Hypothalamus (tissue), 51 donors: ENCODE measurements at places on chromosomes 7 and 10.

GRCh38 chr7:67875558-67875957 is 878.9 kb downstream of the TYW1 start:
- DNase-seq, result no peak

GRCh38 chr7:36686499-36686898 is 37.8 kb downstream of the AOAH start:
- no peak for DNase-seq

DNA sequence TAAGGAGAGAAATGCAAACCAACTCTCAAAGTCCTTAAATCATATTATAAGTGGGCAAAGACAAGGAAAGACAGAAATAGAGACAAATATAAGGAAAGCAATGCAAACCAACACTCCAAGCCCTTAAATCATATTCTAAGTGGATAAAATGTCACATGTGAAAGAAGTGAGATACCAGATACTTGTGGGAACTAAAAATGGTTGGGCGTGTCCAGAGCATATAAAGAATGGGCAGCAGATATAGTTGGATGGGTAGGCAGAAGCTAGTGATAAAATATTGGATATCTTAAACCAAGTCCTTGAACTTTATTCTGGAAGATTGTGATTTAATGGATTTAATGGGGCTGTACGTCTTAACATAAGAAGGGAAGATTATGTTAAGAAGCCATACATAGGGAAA is 1065.2 kb upstream of the C7orf33 start:
- DNase-seq, result no peak

GRCh38 chr10:27482984-27483956 is 20.8 kb upstream of the RAB18 start:
- DNase-seq, result no peak

DNA sequence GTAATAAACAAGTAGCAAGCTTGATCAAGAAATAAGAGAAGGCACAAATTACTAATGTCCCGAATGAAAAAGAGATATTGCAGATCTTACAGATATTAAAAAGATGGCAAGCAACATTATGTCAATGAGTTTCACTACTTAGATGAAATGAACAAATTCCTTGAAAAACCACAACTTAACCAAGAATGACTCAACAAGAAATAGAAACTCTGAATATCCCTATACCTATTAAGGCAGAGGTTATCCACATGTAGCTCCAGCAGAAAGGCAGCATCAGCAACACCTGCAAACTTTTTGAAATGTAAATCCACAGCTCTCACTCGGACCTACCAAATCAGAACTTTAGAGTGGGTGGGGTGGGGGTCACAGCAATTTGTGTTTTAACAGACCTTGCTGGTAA is 33.6 kb downstream of the PDE1C start:
- DNase-seq, result no peak

DNA sequence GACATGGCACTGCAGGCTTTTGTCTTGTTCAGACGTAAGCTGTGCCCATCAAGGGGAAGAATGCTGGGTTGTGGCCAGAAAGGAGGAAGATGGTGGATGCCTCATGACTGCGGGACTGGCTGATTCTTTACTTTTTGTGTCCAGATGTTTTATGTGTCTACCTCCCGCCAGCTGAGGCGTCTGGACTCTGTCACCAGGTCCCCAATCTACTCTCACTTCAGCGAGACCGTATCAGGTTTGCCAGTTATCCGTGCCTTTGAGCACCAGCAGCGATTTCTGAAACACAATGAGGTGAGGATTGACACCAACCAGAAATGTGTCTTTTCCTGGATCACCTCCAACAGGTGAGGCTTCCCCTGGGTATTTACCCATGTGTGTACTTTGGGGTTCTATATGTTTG is 53.5 kb downstream of the ABCC2 start:
- no peak for DNase-seq

GRCh38 chr7:54249686-54250085 is 292.5 kb upstream of the VSTM2A start:
- no peak for DNase-seq

- no peak for DNase-seq
These were observed 251.0 kb downstream of the DYNC1I1 start for GRCh38 chr7:96023387-96023786.

GRCh38 chr7:20227291-20227795 is 10.2 kb upstream of the MACC1 start:
- no peak for DNase-seq

DNA sequence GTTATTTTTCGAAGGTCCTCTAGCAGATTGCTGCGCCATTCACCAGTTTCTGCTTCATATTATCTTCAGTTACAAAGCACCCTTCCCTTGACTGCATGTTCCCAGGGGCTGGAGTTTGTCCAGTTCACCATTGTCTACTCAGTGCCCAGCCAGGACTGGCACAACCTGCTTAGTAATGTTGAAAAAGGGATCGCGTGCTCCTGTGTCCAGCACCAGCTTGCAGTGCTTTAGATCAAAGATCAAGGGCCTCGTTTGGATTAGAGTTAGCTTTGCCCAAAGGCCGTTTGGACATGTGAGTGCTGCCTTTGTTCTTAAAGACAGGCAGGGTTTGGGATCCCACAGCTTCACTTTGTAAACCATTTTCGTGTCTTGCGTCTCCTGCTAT is 867 bp downstream of the ATP6V0E2 start:
- no peak for DNase-seq

DNA sequence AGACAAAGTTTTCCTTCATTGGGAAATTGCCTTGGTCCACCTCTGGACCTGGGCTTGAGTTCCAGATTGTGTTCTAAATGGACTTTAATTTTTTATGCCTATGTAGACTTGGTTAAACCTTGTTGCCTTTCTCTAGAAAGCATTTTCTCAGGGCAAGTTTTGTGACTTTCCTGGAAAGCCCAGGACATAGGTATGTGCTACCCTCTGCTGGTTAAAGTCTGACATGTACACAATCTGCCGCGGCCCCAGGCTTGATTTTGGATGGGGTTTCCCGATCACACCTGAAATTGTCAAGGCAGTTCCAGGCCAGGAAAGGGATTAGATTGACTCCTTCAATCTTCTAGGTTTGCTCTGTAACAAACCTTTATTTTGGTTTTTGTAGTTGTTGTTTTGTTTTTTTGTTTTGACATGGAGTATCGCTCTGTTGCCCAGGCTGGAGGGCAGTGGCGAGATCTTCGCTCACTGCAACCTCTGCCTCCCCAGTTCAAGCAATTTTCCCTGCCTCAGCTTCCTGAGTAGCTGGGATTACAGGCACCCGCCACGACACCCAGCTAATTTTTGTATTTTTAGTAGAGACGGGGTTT is 14.1 kb upstream of the AKR1B10 start:
- no peak for DNase-seq

GRCh38 chr7:72078301-72078700 is 333.8 kb downstream of the CALN1 start:
- DNase-seq, result no peak

DNA sequence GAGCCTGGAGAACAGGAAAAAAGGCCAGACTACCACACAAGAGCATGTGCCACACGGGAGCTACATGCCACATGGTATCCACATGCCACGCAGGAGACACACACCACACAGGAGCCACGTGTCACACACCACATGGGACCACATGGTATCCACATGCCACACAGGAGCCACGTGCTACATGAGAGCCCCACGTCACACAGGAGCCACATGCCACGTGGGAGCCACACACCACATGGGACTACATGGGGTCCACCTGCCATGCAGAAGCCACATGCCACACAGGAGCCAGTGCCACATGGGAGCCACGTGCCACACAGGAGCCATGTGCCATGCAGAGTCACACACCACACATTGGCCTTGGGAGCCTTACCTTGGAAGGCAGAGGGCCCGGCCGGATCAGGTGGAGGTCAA is 244.4 kb upstream of the PPP2R2D start:
- DNase-seq, result no peak
